ENCODE measurements at places on chromosomes 4 and X. TPM values are rescaled to one million over a fixed set of nuclear protein-coding genes. Genes with fewer than 3 reads are reported as not detected.

CENPI gene
- 12.8 TPM for total RNA-seq

OTC gene
- total RNA-seq = not detected

AFP gene
- total RNA-seq = 2.5 TPM

AFM gene
- total RNA-seq = not detected

MID1 gene
- total RNA-seq = 39.0 TPM

CCDC110 gene
- total RNA-seq = not detected

CNGA1 gene
- not detected for total RNA-seq

MAP9 gene
- 5.1 TPM for total RNA-seq

GSX2 gene
- not detected for total RNA-seq

P2RY4 gene
- 0.13 TPM for total RNA-seq
